ENCODE measurements at places on chromosomes 16 and 17.

DNA sequence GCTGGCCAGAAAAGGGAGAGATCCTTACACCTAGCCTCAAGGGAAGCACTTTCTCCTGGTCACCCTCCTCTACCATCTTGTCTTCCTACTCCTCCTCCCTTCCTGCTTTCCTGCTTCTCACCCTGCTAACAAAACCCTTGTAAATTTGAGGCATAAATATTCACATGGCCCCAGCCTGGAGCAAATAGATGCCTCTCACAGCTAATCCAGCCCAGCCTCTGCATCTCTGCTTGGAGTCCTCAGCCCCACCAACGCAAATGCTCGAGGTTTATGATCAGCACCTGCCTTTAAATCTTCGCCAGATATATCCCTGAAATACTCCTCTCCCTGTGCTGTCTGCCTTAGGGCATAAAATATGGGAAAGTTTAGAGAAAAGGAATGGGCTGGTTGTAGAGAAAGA, 205.2 kb upstream of the CDH5 start:
- no peak for DNase-seq

DNA sequence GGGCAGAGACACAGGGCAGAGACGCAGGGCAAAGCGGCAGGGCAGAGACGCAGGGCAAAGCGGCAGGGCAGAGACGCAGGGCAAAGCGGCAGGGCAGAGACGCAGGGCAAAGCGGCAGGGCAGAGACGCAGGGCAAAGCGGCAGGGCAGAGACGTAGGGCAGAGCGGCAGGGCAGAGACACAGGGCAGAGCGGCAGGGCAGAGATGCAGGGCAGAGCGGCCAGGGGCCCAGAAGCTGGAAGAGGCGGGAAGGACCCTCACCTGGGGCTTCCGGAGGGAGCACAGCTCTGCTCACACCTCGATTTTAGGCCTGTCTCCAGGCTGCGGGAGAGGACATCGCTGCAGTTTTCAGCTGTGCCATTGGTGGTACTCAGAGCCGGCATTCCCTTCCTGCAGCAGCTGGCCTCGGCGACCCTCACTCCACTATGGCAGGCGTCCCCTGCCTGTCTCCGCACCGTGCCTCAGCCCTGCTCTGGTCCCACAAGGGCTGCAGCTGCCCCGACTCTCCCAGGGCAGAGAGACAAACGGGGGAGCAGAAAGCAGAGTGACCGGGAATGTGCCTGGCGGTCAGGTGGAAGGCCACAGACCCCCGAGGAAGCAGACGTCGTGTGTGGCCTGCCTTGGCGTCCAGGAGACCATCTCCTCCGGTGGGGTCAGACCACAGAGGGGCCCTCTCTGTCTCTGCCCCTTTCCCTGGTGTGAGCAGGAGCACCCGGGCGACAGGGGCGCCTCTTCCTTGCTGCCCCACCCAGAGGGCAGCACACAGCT, 29.9 kb downstream of the SOX8 start:
- DNase-seq: no peak

DNA sequence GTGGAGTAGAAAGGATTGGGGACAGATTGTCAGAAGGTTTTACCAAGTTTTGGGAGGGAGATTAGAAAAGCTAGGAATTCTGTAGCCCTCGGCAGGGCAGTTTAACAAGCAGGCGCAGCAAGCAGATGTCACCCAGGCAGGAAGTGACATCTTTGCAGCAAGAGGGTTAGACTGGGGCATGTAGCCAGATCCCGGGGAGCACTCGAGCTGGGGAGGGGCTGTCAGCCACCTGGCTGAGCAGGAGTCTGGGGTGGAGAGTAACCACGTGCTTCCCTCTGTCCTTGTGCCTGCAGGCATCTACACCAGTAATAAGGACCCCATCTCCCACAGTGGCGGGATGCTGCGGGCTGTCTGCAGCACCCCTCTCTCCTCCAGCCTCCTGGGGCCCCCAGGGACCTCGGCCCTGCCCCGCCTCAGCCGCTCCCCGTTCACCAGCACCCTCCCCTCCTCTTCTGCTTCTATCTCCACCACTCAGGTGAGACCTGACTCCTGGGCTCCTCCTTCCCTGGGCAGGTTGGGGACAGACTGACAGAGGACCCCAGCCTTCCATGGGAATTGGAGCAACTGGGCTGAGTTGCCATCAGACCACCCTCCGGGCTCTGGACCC, 12.2 kb downstream of the MLLT6 start:
- no peak for DNase-seq

- DNase-seq: no peak
Measured at GRCh38 chr17:51611585-51611984, 351.2 kb downstream of the UTP18 start.

DNA sequence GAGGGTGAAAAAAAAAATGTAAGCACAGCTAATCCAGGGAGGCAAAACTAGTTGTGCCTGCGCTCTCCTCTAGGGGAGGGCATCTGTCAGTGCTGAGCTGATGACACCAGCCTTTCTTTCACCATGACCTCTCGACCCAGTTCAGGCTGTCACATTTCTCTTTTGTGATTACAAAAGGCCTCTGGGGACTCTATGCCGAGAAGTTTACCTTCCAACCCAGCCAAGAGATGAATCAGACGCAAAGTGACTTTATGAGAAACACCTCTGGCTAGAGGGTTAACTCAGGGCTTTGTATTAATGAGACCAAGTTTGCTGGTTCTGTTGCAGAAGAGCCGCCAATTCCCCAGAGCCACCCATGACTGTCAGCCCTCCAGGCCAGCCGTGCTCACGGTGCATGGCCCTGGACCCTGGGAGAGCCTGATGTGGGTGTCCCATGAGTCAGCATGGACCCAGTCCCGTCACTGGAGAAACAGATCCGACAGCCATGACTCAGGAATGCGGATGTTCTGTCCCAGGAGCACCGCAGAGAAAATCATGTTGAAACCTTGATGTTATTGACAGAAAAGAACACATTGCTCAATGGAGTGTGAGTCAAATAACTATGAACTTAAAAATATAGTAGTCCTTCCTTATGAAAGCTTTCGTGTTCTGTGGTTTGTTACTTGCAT, 437.2 kb downstream of the HS3ST3B1 start:
- no peak for DNase-seq

DNA sequence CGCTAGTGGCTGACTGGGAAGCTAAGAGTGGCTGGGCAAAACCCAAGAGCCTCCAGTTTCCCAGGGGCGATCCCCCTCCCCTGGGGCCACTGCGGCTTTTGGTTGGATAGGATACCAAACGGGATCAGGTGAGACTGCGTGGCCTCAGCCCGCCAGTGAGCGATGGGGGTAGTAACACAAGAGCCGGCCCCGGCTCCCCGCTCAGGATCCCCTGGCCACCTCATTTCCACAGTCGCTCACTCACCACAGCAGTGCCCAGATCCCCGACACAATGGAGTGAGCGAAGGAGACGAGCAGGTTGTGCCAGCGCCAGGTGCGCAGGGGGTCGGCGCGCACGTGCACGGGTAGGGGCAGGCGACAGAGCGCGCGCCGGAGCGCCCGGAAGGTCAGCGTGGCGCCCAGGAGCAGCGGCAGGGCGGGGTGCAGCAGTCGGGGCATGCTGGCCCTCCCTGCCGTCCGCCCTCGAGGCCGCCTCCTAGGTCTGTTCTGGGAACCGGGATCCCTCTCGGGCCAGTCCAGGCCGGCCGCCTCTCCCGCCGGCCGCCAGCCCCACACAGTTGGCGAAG, 290 bp downstream of the TLCD1 start:
- DNase-seq: no peak

GRCh38 chr16:10297341-10298006, 88.4 kb upstream of the ATF7IP2 start:
- no peak for DNase-seq

GRCh38 chr17:62823111-62823893, 15.2 kb upstream of the MARCHF10 start:
- DNase-seq: peak; percentile 16

DNA sequence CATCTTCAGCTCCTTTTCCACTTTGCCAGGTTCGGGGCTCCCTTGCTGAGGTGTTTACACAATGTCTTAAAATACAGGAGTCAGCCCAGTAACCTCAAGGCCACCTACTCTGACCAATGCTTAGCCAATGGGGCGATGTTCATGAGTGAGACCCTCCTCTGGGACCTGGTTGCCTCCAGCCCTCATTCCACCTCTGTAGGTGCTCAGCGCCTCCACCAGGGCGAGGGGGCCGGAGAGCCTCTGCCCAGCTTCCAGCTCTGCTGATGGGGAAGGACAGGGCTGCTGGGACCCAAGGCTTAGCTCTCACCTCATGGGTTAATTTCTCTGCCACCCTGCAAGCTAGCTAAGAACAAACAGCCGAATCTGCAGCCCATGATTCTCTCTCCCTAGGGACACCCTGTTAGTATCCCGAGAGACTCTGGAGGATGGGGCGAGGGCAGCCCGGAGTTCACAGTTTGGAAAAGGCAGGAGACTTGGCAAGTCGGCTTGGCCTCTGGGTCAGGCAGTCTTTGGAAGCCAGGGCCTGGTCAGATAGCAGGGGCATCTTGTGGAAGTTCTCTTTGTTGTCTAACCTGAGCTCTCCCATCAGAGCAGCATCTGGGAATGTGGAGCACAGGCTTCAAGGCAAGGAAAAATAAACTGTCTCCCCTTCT, 16.2 kb downstream of the SRCIN1 start:
- DNase-seq: no peak

DNA sequence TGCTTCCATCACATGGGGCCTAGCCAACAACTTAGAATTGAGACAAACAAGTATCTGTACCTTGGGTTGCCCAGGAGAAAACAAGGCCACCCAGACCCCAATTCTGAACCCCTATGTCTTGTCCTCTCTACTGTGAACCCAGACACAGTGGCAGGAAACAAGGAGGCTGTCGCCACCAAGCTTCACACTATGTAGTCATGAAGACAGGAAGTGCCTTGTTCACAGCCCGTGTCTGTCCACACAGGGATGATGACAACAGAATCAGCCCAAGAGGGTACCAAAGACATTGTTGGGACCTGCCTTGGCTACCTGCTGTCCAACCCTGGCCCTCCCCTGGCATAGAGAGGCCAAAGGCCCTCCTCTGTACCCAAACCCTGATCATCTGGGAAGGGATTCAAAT, 84.8 kb downstream of the CDYL2 start:
- no peak for DNase-seq

DNA sequence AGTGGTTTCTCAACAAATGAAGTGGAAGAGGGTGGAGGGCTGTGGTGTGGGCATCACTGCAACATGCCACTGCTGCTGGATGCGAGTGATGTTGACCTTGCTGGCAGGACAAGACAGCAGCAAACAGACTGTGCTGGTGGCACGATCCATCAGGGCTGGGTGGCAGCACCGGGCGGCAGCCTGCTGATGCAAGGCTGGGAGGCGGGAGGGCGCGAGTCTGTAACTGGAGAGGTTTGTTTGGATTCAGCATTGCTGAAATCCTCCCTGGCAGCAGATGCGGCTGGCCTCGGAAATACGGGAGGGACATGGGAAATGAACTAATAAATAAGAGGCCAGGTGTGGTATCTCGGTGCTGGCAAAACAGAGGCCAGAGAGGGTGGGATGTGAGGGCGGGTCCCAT, 224.2 kb downstream of the ENGASE start:
- DNase-seq: no peak

DNA sequence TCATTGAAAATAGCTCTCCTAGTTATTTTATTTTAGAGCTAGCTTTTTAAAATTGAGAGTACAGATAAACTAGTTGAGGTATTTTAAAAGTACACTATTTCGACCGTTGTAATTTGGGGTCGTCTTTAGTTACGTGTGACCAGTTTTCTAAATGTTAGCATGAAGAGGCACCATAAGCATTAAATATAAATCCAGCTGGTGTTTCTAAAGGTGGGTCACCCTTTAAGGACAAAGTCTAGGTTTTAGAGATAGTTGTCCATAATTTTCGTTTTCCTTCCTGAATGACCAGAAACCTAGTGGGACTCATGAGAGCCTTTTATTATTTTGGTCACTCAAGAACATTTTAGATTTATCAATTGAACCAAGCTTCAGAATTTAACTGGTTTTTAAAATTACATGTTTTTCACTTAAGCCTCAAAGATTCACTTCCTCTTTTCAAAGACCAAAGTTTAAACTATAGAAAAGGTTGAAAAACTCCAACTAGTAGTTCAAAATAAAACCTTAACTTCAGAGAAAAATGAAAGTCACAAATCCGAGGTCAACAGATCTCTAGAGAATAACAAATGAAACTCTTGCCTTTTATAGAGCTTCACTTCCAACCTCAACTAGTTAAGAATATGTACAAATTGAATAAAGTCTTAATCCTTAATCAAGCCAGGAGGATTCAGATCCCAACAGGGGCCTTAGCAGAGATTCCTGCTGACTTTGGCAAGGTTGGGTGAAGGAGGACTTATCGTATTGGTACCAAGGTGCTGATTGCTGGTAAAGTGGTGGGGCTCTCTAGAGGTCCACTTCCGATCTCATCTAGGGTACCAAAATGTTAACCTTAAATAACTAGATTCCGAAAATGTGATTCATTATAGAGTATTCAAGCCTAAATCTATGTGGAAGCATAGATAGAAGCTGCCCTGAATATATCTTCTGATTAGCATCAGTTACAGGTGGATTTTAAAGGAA, 32.5 kb downstream of the PHKB start:
- no peak for DNase-seq

GRCh38 chr16:83830091-83830768, 22.5 kb downstream of the HSBP1 start:
- no peak for DNase-seq

- DNase-seq: peak; percentile 68
Measured at GRCh38 chr17:43832168-43832975, 574 bp downstream of the MPP3 start.

GRCh38 chr16:87306516-87306915, 10.7 kb downstream of the C16orf95 start:
- no peak for DNase-seq

GRCh38 chr16:23391381-23392222, 61.4 kb downstream of the COG7 start:
- no peak for DNase-seq

DNA sequence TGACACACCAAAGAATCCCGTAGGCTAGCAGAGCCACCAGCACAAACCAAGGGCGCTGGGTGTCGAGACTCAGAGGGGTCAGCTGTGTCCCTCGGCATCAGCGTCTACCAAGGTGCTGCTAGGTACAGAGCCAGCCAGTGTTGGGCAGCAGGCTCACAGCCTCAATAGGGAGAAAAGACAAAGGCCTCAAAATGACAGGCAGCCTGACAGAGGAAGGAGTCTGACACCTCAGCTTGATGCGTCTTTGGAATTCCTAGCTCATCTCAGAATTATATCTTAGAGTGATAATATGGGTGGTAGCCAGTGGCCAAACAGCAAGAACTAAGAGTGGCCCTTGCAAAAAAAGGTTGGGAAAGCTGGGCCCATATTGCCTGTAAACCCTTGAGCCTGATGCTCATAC, 45.9 kb downstream of the HS3ST3B1 start:
- no peak for DNase-seq

DNA sequence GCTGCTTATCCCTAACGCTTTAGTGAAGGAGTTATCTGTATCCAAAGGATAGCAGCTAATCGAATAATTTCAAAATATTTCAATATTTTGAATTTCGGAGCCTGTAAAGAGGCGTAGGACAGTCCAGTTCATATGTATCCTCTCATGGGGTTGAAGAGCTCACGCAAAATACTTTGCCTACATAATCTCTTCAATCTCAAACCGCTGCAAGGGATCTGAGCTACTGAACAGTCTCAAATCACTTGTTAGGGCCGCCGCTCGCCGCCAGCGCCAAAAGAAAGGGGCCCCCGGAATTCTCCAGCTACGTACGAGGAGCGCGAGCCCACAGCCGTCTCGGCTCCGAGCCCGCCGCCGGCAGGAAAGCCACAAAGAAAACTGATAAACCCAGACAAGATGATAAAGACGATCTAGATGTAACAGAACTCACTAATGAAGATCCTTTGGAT, 601 bp upstream of the RFWD3 start:
- DNase-seq: peak; percentile 34

GRCh38 chr17:72075995-72076677, 44.7 kb upstream of the SOX9 start:
- DNase-seq: no peak

GRCh38 chr16:14334366-14335080, 263.4 kb downstream of the MRTFB start:
- DNase-seq: peak; percentile 75

Measured in cardiac muscle cell (in vitro differentiated cells and primary cell).